ENCODE measurements at places on chromosomes 2 and 18.
A peak's percentile ranks its signal among the peaks of the same experiment; 100 is the strongest.

DNA sequence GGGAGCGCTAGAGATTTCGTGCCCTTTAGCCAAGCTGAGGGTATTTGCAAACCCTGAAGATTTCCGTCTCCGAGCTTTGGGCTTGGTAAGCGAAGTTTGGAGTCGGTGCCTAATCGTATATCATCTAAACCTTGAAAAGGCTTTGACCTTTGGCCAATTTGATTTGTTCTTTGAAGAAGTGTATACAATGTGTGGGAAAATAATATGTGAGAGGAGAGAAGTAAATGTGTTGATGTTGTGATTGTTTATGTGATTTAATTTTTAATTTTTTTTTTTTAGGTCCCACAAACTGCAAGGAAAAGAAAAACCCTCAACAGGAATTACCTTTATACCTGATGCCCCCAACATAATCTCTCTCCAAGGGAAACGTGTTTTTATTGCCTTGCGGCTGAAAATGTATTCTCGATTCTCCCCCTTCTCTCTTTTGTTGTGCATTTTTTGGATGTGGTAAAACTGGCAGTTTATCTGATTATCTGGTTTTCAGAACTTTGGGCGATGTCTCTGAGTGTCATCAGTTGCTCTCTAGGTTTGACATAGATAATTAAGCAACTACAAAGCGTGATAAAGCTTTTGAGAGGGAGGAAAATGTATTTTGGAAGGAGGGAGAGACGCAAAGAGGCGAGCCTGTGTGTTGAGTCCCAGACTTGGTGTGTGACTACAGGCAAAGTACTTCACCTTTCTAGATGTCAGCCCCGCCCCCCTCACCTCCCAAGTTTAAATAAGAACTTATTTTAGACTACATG, 912 bp upstream of the FBXO11 start:
- DNase-seq = peak; percentile 60

GRCh38 chr2:204871231-204871953, 326.1 kb downstream of the PARD3B start:
- peak; percentile 62 for DNase-seq

DNA sequence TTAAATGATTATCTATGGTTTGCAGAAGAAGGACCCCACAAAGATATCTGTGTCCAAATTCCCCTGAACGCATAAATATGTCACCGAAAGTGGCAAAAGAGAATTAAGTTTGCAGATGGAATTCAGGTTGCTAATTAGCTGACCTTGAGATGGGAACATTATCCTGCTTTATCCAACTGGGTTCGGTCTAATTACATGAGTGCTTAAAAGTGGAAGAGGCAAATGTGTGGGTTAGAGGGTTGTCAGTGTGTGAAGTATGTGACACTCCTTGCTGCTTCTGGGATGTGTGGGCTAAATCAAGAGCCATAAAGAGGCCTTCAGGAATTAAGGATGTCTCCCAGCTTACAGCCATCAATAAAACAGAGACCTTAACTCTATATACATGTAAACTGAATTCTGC, 53.5 kb downstream of the CDH19 start:
- no peak for DNase-seq

DNA sequence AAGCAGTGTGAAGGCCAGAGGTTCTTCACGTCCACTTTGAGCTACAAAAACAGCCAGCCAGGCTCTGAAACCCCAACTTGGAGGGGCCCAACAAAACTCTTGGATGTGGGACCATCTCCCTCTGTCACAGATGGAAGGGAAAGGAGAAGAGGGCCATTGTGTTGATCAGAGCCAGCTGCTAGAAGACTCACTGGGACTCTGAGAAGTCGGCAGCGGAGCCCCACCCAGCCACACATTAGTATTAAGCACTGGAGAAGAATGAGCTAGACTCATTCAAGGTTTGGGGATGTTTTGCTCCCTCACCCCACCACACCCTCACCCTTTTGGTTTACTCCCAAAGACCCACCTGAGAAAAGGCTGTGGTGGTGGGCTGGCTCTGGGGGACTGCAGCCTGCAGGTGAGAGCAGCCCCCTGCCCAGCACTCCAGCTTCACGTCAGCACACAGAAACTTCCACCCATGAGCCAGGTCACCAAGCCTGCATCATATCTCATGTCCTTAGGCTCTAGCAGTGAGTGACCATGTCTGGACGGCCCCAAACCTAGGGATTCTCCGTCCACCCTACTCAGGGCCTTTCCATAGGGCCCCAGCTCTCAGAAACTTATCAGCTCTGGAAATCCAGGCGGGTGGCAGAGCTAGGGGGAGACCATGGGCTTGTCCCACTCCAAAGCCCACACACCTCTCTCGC, 12.6 kb downstream of the TEX51 start:
- no peak for DNase-seq

- DNase-seq = no peak
Observed at GRCh38 chr2:2456721-2457120, 125.6 kb upstream of the MYT1L start.

GRCh38 chr2:197322143-197322542, 11.6 kb upstream of the ANKRD44 start:
- DNase-seq = no peak

GRCh38 chr18:45663403-45664045, 48.2 kb downstream of the SLC14A2 start:
- no peak for DNase-seq

GRCh38 chr2:121398853-121399252, 113.9 kb upstream of the TFCP2L1 start:
- DNase-seq = peak; percentile 47

DNA sequence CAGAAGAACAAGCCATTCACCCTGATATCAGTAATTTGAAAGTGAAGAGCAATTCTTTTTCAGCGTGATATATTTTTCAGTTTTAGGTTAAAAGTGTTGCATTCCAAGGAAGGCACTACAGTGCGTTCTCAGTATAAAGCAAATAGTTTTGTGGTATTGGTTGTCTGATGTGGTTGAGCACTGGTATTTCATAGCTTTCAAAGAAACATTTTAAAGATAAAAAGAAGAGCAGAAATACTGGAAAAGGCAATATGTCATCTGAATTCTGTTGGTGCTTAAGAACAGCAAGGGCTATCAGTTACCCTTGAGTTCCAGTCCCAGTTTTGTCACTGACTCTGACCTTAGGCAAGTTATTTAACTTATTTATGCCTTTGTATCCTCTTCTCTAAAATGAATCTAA, 191.6 kb downstream of the BABAM2 start:
- peak; percentile 92 for DNase-seq

GRCh38 chr2:227551836-227552235, 46.9 kb upstream of the SCYGR2 start:
- no peak for DNase-seq

DNA sequence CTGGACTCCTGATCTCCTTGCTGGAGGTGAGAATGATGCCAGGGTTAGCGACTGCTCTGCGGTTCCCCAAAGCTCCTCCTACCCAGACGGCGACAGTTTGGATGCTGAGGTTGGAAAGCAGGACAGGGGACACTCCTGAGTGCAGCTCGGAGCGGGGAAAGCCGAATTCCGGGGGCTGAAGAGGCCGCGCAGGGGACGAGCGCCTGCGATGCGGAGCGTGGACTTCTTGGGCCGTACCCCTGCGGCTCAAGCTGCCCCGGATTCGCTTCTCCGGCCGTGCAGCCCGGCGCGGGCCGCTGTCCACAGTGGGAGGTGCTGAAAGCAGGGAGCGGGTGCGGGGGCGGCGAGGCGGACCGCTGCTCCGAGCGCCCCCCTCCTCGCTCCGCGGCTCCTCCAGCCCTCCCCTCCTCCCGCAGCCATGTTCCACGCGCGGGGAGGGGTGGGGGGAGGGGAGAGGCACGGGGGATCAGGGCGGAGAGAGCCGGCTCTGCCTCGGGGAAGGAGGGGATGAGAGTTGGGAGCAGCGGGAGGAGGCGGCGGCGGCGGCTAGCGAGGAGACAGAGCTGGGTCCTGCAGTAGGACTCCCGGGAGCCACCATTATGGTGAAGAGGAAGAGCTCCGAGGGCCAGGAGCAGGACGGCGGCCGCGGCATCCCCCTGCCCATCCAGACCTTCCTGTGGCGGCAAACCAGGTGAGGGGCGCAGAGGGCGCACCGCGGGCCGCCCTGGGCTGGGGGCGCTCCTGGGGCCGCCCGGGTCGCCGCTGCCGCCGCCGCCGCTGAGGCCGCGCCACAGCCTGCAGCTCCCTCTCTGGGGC, at the start of gene UNC80:
Gene UNC80 (plus strand): TSS at position 359 of the 816 bp plus-strand sequence. CDS start 241 bp downstream, at position 600.
- peak; percentile 37 for DNase-seq

DNA sequence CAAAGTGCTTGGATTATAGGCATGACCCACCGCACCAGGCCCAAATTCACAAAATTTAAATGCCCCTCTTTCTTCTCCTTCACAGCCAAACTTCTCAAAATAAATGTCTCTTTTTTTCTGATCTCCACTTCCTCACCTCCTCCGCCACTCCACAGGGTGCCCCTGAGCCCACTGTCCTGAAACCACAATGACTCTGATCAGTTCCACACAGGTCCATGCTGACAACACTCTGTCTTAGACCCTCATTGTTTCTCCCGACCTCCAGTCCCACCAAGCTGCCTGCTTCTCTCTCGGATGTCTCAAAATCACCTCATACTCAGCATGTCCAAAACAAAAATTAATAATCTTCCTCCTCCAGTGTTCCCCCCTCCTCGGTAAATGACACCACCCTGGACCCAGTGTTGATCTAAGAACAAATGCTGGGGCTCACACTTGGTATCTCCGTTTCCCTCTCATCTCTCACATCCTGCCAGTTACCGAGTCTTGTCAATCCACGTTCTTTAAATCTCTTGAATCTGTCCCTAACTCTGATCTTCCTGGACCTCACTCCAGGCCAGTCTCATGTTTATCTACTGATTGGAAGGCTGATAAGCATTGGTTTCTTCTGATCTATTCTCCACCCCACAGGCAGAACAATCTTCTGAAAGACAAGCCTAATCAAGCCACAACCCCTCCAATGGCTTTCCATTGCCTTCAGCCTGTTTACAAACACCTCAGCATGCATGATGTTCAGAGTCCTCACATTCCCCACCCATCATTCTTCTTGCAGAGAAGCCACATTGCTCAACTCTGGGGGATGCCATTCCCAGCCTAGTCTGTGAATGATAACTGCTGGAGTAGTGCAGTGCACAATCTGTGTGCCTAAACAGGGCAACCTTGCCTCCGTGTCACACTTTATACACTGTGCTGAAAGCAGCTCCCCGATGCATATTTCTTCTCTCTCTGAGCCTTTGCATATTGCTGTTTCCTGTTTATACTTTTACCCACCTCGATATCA, 12.4 kb upstream of the ANKRD44 start:
- peak; percentile 53 for DNase-seq

DNA sequence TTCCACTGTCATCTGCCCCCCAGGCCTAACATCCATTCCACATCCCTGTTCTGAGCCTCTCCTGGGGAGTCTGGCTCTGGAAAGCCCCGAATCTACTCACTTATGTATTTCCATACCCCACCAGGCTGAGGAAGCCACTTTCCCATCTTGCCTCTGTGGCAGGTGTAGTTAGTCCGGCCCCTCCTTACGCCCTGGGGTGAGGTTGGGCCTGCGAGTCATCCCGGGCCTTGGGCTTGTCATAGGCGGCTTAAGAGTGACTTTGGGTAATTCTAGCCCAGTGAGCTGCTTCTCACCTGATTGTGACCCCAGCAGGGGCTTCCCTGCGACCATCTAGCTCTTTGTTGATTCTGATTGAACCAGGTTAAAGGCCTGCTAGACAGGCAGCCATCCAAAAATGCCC, 21.1 kb downstream of the PCARE start:
- DNase-seq = no peak

- DNase-seq = no peak
Observed at GRCh38 chr2:62074233-62074632, 121.7 kb upstream of the B3GNT2 start.

DNA sequence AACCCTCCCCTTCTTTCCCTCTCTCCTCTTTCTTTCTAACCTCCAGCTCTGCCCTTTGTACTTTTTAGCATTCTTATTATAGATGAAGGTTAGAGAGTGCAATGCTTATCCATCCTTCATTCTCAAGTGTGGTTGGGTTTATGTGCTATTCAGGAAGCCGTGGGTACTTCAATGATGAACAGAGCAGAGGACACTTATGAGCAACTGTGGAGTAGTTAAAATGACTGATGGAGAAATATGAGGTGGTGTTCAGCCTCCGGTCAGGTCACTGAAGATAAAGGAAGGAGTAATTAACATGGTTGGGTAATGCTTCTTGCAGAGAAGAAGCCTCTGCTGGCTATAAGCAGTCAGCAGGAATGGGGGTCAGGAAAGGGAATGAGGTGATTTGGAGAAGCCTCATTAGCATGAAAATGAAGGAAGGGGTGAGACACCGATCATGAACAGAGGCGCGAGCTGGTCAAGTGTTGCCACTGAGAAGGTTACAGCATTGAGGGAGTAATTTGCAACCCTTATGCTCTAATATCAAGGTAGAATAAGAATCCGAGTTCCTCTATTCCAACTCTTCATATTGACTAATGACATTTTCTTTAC, 174.7 kb downstream of the LPIN1 start:
- DNase-seq = peak; percentile 28

- peak; percentile 86 for DNase-seq
Observed at GRCh38 chr2:190838492-190838910, 42.1 kb upstream of the GLS start.

GRCh38 chr18:62739911-62740310, 24.6 kb downstream of the PHLPP1 start:
- DNase-seq = no peak

- DNase-seq = no peak
Observed at GRCh38 chr18:22163416-22164161, 5.8 kb upstream of the GATA6 start.

- DNase-seq = peak; percentile 48
Observed at GRCh38 chr2:20617081-20617575, 33.8 kb downstream of the HS1BP3 start.

DNA sequence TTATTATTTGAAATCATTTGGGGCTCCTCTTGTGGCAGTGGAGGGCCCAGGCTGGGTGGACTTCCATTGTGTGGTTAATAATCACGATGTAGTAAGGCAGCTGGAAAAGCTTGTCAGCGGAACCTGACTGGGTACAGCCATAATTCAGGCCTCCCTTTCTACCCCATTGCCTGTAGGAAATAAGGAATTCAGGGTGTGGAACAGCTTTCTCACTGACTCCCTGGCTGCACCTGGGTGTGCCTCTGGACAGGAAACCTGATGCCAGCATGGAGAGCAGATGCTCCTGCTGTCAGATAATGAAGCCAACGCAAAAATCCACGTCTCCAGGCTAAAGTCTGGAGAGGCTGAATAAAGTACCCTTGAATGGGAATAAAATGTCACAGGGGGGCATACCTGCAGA, 44.2 kb downstream of the LYPD6B start:
- no peak for DNase-seq

DNA sequence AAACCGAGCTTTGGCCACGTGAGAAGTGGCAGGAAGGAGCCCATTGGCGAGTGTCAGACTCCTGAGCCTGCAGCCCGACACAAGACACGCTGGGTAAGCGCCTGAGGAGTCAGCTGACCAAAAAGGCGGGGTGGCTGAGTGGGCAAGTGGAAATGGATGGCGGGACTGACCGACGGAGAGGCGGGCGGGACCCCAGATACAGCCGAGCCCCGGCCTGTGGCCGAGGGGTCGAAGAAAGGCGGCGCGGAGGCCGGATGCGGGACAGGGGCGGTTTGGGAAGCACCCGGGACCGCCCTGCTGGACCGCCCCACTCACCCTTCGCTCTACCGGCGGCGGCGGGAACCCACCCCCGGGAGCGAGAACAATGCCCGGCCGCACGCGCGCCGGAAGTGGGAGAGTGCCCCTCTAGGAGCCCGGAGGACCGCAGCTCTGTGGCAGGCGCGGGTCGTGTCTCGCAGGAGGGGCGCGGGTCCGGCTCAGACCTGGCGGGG, 22.8 kb downstream of the ZSCAN30 start:
- DNase-seq = peak; percentile 57

GRCh38 chr2:26300234-26300925, 45.6 kb upstream of the SELENOI start:
- DNase-seq = peak; percentile 32

GRCh38 chr2:212908031-212908430, 243.4 kb downstream of the IKZF2 start:
- DNase-seq = no peak

- DNase-seq = no peak
Observed at GRCh38 chr18:38789141-38789540, 1223.5 kb upstream of the CELF4 start.
